ENCODE measurements at places on chromosomes 16 and 17.
A peak's percentile ranks its signal among the peaks of the same experiment; 100 is the strongest.

DNA sequence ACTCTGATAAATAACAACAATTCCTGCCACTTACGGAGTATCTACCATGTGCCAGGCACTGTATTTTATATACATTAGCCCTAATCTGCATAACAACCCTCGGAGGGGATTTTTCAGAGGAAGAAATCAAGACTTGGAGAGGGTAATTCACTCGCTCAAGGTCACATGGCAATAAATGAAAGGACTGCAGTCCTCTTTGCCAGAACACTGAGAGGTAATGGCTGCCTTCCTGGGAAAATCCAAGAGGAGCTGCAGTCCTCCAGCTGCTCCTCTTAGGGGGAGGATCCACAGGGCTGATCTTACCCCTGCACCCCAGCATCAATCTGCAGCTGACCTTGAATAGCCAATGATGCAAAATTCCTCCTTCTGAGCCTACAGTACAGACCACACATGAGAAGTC is 114.1 kb upstream of the RPL38 start:
- DNase-seq = no peak

GRCh38 chr16:1731073-1731472 is 25.1 kb downstream of the MAPK8IP3 start:
- DNase-seq = no peak

DNA sequence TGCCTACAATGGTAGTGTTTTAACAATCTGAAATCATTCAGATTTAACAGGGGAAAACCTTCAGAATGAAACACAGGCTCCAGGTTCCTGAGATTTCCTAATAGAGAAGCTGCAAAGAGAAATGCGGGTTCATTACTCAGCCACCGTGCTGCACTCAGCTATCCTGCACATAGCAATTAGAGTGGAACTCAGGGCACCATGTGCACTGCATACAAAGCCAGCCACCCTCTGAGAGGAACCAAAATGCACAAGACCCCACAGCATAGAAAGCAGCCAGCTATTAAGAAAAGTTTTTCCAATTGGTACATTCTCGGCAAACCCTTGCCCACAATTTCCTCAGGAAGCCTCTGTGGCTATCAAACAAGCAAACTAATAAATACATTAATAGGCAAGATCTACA is 37.4 kb downstream of the TOM1L2 start:
- no peak for DNase-seq

GRCh38 chr16:74026373-74027281 is 270.0 kb upstream of the PSMD7 start:
- DNase-seq = no peak

- peak; percentile 24 for DNase-seq
Observed at GRCh38 chr16:50265260-50265659, 1.1 kb upstream of the ADCY7 start.

DNA sequence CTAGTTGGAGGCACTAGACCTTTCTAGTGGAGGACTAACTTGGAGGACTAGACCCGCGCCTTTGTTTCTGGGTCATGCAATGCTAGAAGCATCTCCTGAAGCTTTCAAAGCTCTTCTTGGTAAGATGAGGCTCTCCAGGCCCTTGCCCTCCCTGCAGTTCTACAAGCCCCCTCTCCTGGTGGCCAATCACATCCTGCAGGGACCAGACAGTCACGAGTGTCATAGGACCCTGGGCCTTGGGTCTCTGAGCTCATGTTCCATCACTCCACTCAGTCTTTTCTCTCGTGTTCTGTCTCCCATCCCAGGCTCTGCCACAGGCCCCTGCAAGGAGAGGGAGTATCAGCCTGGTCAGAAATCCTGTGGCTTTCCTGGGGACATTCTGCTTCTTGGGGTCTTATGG is 119.6 kb downstream of the CYLD start:
- no peak for DNase-seq

DNA sequence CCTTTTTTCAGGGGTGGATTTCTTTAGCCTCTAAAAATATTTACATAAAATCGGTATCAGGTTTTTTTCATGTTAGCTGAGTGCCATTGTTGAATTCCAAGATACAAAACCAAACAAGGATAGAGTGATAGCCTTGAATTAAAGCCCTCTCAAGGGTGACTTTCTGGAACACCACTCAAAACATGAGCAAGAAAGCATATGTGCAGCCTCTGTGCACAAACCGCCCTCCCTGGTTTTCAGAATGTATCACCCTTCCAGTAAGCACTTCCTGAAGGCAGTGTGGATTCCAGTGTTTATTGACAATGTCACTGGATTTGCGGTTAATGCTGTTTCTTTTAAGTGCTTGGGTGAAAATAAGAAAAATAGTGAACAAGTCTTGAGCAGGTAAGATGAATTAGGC is 597.7 kb downstream of the TMEM114 start:
- DNase-seq = no peak

GRCh38 chr17:8091033-8091687 is 3.6 kb upstream of the ALOX12B start:
- DNase-seq = no peak

DNA sequence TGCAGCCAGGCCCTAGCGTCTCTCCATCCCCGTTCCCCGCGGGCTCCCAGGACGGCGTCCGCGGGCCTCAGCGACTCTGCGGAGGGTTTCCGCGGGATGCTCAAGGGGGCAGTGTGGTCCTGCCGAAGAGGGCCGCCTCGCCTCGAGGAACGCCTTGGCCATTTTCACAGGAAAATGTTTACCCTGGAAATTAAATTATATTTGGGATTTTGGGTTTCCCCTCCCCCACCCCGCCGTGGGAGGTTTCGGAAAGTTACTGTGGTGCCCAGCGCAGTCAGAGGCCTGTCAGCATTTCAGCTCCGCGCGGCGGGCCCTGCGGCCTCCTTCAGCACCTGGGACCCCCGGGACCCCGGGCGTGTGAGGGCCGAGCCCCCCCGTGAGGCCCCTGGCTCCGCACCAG is 94.5 kb downstream of the PCTP start:
- no peak for DNase-seq

DNA sequence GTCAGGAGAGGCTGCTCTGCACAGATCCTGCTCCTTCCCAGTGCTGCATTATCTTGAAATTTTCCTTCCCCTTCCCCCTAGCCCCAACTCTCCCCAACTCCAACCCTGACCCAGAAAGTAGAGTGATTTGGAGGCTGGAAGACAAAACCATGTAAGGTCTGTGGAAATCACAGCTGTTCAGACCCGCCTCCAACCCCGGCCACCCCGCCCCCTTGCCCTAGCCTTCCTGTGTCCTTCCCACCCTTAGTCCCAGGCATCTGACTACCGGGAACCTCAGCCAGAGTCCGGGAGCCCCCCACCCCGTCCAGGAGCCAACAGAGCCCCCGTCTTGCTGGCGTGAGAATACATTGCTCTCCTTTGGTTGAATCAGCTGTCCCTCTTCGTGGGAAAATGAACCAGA is at the start of gene AOC3:
TSS of gene AOC3 (plus strand) at position 246 of the 400 bp plus-strand sequence. CDS start at position 391, 145 bp downstream.
- no peak for DNase-seq

DNA sequence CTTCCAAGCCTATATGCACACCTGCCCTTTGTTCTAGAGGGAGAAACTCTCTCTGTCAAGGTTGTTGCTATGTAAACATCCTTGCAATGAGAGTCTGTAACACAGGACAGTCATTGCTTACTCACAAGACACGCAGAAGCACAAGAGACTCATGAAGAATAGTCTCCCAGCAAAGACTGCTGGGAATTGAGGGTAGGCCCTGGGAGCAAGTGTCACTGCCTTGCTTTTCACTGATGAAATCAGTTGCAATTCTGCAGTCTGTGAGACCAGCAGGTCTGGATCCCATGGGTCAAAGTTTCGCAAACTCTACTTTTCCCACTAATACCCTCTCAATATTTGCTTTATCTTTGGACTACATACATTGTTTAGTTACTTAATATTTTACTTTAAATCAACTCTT is 177.4 kb downstream of the FTO start:
- DNase-seq = peak; percentile 77

DNA sequence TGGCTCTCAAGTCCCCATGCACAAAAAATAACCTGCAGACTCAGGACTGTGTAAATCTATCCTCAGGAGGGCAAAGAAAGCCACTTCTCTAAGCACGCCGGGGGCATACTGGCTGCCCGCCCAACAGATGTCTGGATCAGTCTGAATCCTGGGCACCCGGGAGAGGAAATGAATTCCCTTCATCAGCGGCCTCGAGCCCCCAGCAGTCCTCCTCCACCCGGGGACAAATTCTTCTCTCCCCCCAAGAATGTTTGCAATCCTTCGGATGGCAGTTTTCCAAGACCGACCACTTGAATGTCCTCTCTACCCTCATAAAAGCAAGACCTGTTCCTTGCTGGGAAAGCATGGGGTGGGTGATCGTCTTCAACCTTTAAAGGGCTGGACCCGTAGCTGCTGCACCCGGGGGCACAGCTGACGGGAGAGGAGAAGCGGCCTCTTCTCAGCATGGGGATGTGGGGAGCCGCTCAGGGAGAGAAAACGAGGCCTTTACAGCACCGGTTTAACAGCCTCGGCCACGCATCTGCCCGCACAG is 9.4 kb upstream of the MAP2K3 start:
- no peak for DNase-seq

DNA sequence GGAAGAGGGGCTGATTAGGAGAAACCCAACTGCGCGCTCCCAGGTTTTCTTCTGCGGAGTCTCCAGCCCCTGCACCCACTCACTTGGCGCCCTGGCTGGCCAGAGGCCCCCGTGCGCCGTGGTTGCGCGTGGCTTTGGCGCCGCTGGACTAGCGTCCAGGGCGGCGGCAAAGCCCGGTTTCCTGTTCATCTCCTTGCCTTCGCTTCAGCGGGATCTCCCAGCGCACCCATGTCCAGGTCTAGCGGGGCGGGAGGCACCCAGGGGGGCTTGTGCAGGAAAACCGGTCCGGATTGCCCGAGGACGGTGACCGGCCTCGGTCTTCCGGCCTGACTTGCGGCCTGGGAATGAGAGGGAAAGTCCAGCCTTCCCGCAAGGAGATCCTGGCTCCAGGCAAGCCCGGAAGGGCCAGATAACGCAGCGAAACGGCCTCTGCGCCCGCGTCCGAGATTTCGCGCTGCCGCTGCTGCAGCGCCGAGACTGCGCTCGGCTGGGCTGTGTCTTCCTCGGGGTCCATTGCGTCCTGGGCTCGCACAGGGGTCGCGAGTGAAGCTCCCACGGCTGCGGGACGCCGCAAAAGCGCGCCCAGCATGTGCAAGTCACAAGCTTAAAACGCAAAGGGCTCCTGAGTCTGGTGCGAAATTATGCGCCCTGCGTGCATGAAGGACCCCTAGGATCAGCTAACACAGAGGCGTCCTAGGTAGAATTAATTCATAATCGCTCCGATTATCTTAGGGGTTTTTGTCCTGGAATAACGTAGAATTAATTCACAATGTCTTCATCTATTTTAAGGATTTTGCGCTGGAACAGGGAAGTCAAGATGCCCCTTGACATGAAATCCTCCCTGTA is 5.7 kb downstream of the FOXF1 start:
- peak; percentile 60 for DNase-seq

GRCh38 chr17:75720656-75721462 is at the start of gene ITGB4:
Gene ITGB4 (plus strand): TSS chr17:75721459. CDS start chr17:75724704, 3,245 bp downstream.
- no peak for DNase-seq

DNA sequence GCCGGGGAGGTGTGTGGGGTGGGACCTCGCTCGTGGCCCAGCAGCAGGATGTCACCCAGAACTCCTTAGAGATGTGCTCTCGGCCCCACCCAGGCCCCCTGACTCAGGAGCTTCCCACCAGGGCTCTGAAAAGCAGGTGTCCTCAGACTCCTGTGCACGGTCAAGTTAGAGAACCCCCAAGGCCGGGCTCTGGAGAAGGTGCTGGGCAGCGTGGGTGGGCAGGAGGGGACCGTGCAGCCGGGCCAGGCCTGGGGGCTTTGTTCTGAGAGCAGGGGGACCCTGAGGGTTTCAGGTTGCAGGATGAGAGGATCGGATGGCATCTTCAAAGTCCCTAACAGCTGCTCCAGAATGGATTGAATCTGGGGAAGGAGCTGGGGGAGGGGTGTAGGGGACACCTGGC is 164.4 kb upstream of the CIBAR2 start:
- DNase-seq = no peak
